CD4-positive, alpha-beta T cell treated with Interleukin-4 for 4 hours (primary cell): ENCODE measurements at places on chromosomes 2 and 18.

DNA sequence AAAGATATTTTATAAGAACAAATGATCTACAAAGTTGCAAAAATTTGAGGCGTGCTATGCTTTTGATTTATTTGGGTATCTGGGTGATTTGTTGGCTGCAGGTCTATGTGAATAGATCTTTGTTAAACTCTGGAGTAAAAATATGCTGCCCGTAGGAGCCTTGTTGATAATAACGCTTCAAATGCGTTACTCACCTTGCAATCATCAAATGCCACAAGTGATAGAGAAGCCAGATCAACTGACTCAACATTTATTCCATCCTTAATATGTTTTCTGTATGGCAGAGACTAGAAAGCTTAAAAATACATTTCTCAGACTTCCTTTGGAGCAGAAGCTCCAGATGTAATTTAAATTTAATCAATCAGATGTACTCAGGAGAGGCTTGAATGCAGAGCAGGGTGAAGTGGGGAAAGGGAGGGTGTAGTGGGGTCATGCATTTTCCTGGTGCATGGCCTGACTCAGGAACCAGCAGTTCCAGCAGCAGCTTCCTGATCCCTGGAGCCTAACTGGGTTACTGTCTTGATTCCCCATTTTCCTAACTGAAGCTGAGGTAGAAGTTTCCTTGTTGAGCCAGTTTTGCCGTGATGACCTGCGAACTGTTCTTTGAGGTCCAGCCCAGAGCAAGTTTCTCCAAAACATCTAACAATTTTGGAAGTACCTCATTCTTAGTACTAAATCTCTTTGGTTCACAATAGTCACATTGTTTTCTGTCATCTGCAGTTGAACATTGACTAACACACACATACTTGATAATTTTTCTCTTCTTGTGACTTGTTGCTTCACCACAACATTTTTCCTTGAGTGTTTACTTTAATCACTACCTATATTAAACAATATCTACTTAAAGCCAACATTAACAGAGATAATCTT is 284.7 kb upstream of the CWC22 start:
- no peak for DNase-seq

- DNase-seq = no peak
These were observed 11.1 kb upstream of the CUL3 start for GRCh38 chr2:224596289-224596688.

DNA sequence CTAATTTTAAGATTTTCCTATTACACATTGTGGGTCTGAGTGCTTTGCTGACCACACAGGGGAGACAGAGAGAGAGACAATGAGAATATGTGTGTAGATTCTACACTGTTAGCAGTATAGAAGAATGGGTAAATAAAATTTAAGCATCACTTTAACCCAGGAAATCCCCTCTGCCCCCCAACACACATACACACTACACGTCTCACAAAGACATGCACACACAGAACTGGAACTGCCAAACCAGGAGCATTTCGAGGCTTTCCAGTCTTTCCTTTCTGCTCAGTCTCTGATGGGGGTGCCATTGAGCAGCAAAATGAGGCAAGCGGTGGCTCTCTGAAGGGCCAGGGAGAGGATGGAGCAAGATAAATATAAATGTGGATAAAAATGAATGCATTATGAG is 2.5 kb downstream of the MERTK start:
- no peak for DNase-seq

- DNase-seq = no peak
These were observed 54.1 kb upstream of the AQP4 start for GRCh38 chr18:26919627-26920026.

DNA sequence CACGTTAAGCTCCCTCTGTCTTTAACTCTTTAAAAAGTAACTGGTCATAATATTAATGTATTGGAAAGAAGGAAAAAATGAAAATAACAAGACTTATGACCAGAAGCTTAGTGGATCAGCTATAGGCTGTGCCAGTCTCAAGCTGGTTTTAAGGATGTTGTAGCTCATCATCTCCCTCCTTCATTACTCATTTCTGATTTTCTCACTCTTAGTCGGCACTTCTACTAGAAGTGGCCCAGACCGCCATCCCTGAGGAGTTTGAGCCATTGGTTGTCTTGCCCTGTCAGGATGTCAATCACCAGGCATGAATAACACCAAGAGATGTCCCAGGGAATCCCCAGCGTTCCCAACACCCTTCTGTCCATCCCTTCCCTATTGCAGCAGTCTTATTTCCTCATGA is 151.5 kb downstream of the ASXL3 start:
- no peak for DNase-seq

DNA sequence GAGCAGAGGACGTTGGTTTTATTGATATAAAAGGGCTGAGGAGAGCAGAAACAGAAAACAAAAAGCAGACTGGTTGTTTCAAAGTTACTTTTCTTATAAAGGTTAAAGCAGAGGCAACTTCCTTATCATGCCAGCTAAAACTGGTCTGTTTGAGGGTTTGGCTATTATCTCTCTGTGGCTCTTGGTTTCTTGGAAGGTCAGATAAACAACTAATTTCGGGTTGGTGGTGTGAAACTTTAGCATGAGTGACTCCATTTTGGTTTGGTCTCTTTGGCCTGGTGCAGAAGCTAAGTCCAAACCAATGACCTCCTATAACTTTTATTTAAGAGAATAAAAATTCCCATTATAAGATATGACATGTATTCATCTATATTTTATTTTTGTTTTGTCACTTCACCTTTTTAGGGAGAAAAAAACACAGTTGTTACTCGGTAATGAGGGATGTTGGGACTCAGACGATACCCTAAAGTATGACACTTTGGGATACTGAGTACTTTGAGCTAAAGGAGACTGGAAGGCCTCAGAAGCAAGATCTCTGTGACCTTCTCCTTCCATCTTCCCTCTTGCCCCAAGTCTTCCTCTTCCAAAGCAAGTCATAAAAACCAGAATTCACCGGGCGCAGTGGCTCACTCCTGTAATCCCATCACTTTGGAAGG is 23.3 kb downstream of the TNFAIP6 start:
- DNase-seq = no peak

DNA sequence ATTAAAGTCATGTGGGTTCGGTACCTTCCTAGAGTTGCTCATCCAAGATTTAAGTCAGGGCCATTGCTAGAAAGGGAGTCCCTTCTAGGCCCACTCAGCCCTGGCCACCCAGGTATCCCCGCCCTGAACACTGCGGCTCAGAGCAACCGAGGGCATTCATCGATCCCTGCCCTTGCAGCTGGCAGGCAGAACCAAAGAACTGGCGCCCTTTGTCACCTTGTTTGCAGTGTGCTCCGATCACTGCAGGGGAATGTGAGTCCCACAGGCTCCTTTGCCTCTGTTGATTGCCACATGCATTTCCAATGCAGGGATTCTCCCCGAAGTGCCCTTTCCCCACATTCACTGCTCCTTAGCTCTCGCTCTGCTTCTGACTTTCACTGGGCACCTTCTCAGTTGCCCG is 108.5 kb downstream of the CMPK2 start:
- no peak for DNase-seq

DNA sequence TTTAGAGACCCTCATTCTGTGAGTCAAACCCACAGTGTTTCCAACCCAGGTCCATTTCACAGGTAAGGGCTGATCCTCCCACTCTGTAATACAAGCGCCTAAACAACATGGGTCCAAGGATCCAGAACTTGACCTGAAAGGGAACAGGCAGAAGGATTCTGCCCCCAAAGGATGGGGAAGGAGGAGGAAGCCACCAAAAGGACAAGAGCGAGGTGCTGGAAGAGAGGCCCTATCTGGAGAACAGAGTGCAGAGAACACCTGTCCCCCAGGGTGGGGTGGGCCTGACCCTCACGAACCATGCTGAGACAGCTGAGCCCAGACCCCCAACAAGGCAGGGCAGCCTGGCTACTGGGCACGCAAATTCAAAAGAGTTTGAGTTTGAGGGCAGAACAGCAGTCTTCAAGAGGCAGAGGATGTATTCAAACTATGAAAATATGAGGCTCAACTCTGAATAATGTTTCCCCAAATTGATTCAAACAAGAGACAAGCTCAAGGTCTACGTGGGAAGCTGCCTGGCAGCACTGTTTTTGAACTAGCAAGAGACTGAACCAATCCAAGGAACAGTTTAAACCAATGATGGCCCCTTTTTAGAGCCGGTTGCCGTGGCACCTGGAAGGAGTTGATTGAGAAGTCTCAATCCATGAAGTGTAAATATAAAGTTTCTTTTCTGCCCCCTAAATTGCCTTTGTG is 212.7 kb downstream of the ALPK2 start:
- DNase-seq = no peak

DNA sequence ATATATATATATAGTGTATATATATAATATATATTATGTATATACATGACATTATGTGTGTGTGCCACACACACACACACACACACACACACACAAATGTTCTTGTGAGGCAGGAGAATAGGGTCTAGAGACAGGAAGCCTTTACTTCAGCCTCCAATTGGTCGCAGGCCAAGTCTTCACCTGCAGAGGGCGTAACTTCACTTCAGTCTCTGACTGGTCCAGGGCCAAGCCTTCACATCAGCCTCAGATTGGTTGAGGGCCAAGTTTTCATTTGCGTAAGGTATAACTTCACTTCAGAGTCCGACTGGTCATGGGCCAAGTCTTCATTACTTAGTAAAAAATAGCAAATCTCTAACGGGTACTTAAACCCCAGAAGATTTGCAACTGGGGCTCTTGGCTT is 13.2 kb upstream of the SS18 start:
- peak; percentile 10 for DNase-seq

- no peak for DNase-seq
These were observed 184.5 kb downstream of the FAM210A start for GRCh38 chr18:13541621-13542519.

GRCh38 chr2:41698678-41699422 is 349.0 kb upstream of the PKDCC start:
- DNase-seq = no peak

GRCh38 chr2:51032751-51033330 is 909 bp upstream of the NRXN1 start:
- no peak for DNase-seq

DNA sequence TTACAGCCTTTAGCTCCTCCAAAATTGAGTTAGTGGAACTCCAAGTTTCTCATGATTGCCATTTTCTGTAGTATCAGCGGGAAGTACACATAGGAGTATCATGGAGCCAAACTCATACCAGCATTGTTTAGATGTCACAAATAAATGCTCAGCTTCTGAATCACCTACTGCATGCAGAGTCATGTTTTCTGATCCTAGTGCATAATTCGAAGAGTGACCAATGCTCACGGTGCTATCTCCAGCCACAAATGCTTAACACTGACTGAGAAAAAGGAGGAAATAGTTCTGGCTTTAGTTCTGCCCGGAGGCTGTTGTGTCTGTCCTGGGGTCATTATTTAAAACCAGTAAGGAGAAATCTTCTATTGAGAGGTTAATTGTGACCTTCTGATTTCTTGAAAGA is 45.4 kb upstream of the LRATD1 start:
- no peak for DNase-seq

- DNase-seq = no peak
These were observed 542.9 kb upstream of the DDX18 start for GRCh38 chr2:117271631-117272030.

- no peak for DNase-seq
These were observed 364.8 kb upstream of the SLC14A2 start for GRCh38 chr18:45250479-45250878.

- no peak for DNase-seq
These were observed 63.2 kb downstream of the GNAL start for GRCh38 chr18:11752116-11752911.

DNA sequence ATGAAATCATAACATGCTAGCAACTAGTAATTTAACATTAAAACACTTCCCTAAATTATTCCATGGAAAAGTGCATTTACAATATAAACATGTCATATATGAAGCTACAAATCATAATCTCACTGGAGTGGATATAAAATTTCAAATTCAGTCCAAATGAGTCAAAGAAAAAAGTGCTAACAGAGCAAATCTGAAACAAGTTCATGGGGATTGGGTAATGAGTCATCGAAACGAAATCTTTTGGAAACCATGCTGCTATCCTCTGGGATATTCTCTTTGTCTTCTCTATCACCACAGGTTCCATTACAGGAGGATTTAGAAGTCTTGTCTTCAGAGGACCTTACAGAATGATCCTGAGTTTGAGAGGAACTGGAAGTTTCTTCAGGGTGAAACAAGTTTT is 34.1 kb downstream of the STK17B start:
- DNase-seq = no peak

DNA sequence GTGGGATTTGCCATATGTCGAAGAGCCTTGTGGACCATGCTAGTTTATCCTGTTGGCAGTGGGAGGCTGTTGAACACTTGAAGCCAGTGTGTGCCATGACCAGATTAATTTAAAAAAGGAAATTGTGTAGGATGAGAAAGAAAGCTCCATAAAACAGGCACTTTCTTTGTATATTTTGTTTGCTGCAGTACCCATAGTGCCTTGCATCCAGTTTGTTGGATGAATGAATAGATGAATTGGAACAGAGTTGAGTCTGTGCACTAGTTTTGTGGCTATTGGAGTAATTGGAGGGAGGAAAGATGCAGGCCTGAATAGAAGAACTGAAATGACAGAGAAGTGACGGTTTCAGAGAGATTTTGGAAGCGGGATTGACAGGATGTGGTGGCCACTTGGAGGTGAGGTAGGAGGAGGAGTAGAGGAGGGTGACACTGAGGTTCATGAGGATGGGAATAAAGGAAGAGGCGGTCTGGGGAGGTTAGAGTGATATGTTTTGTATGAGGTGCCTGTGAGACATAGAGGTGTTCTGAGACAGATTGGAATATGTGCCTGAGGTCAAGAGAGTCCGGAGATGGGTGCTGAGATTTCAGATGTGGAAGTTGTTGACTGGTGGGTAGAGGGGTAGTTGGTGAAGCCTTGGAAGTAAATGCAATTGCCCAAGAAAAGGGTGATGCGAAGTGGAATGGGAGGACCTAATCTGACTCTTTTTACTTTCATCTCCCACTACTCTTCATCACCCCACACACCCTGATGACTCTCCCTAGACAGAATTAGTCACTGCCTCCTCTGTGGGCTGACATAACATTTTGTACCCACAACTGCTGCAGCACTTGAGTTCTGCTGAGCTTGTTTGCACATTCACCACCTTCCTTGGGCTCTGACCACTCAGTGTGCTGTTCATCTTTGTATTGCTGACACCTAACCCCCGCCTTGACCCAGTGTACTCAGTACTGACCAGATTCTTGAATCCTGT is 5.1 kb downstream of the DGUOK start:
- peak; percentile 58 for DNase-seq

- DNase-seq = no peak
These were observed 9.1 kb upstream of the TMEFF2 start for GRCh38 chr2:192203876-192204275.

- DNase-seq = no peak
These were observed 15.3 kb downstream of the BUB1 start for GRCh38 chr2:110662560-110662959.

- no peak for DNase-seq
These were observed 8.3 kb upstream of the RBM43 start for GRCh38 chr2:151269798-151270568.

- DNase-seq = no peak
These were observed 12.3 kb downstream of the PDCD1 start for GRCh38 chr2:241846406-241846805.

DNA sequence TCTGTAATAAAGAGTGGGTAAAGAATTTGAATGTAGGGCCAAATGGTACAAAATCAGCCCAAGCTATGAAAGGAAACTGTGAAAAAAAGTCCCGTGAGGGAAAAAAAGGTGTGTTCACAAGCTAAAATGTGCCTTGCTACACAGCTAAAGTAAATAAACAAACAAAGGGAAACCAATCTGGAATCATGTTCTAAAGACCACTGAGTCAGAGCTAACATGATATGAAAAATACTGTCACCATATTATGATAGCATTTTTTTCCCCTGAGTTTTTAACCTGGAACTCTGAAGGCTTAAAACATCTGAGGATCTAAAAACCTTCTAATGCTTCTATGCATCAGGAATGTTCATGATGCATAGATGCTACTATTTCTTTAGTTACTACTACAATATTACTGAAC is 58.8 kb downstream of the SCN1A start:
- no peak for DNase-seq

GRCh38 chr18:77168811-77169311 is 36.3 kb upstream of the MBP start:
- DNase-seq = no peak
